ENCODE measurements at places on chromosomes 6 and 20. TPM values are rescaled to one million over a fixed set of nuclear protein-coding genes. Genes with fewer than 3 reads are reported as not detected.
A peak's percentile ranks its signal among the peaks of the same experiment; 100 is the strongest.

DZANK1 gene
- 1.1 TPM for total RNA-seq

GRCh38 chr6:34926655-34927054, 37.6 kb downstream of the ANKS1A start:
- DNase-seq = no peak

DNA sequence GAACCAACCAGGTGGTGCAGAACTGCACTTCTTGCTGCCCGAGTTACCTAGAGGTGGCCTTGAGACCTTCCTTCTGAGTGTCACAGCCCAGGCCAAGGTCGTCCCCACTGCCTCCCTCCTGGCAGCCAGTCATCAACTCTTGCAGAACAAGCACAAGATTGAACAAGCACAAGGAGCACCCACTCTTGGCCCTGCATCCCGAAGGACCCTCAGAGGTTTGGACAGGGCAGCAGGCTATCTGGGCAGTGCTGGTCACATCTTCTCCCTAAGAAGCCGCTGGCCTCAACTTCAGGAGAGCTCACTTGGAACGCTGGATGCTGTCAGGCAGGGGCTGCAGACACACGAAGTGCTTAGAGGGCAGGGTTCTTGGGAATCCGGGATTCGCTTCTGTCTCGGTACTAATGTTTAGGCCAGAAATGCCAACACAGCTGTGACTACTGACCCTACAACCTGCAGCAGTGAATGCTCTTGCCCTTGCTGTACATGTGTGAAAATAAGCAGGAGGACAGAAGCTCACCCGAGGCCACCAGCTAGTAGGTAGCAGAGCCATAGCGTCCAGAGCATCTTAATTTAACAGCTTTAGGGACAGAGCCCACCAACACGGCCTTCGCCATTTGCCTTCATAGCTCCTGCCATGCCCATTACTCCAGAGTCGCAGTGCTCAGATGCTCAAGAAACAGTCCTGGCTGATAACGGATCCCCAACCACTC, 4.0 kb upstream of the ACSS1 start:
- no peak for DNase-seq

DNA sequence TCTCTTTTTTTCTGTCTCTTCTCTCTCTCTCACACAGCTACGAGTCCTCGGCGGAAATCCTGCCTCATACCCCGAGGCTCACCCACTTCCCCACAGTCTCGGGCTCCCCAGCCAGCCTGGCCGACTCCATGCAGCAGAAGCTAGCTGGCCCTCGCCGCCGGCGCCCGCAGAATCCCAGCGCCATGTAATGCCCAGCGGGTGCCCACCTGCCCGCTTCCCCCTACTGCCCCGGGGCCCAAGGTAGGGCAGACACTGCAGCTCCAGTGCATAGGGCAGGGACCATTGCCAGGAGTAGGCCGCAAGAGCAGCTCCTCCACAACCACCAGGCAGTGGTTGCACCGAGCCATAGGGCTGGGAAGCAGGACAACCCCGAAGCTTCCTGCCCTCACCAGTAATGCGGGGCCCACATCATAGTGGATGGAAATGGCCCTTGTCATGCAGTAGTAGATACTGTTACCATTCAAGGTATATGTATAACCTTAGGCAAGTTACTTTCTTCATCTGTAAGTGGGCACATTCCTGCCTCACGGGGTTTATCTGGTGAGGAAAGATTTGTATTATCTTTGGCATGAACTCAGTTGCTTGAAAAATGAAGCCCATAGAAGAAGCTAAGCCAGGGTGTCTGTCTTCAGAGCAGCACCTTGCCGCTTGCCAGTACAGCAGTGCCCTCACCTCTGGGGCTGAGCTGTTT, 36.9 kb upstream of the ID1 start:
- DNase-seq = no peak

GRCh38 chr6:129645830-129646579, 64.0 kb downstream of the ARHGAP18 start:
- DNase-seq = no peak

- DNase-seq = no peak
Observed at GRCh38 chr6:11500008-11500407, 37.5 kb upstream of the TMEM170B start.

- no peak for DNase-seq
Observed at GRCh38 chr6:111541682-111542065, 58.7 kb upstream of the REV3L start.

DNA sequence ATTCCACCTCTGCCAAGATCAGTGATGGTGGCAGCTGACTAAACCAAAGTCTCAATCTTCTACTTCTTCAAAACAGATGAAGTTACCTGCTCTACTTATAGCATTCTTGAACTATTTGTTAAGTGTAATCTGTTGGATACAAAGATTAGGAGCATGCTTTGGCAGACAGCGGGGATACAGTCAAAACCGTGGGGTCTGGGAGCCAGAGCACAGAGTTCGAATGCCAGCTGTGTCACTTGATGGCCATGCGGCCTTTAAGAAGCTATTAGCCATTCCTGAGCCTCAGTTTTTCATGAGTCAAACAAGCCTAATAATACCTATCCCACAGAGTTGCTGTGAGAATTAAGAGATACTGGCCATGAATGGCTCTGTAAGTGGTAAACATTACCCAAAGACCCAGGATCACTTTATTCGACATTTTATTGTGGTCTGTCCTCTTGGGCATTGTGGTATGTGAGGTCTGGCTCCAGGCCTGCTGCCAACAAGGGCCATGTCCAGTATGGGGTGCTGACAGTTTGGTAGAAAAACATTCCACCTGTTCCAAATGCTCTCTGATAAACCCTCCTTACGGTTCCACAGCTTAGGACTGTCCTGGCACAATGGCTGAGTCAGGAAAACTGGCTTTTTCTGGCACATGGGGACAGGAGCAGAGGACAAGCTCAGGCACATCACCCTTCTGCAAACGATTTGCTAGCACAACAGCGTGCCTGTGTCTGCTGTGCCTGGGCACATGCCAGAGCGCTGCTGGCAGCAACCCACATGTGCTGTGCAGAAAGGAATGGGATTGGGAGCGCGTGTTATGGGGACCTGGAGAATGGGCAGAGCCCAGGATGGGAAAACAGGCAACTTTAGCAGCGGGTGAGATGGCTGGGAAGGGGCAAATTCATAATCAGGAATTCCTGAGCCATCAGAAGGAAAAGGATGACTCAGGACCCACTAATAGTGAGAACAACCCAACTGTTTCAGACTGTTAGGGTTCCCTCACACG, 15.7 kb upstream of the FAM83C start:
- DNase-seq = peak; percentile 47

ACTR5 gene
- 3.6 TPM for total RNA-seq

GRCh38 chr6:107819217-107819616, 4.9 kb downstream of the SCML4 start:
- no peak for DNase-seq

DNA sequence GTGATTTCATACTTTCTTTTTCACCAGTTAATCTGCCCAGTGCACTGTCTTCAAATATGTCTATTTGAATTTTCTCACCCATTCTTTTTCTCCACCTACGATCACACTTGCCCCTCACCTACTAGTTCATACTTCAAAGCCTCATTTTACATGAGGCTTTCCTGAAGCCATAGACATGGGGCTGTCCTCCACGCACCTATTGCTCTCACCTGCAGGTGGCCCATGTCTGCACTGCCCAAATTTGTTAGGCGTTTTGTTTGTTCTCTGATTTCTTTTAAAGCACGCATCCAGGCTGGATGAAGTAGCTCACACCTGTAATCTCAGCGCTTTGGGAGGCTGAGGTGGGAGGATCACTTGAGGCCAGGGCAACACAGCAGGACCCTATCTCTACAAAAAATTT, 106.8 kb upstream of the RIPOR2 start:
- no peak for DNase-seq
